Mucosa of gallbladder (tissue), 1 donor: ENCODE measurements at places on chromosomes 2 and 18. TPM values are rescaled to one million over a fixed set of nuclear protein-coding genes. Genes with fewer than 3 reads are reported as not detected.

GRCh38 chr2:1254662-1255343 lies 158.5 kb upstream of the TPO start:
- DNase-seq, result no peak

- DNase-seq, result no peak
Observed at GRCh38 chr2:127377262-127377661, 10.5 kb downstream of the MAP3K2 start.

GRCh38 chr2:105795575-105795934 lies 50.8 kb downstream of the NCK2 start:
- DNase-seq, result no peak

The GRHL1 gene
- 7.2 TPM for total RNA-seq

The SMCHD1 gene
- total RNA-seq, result 38.3 TPM

DNA sequence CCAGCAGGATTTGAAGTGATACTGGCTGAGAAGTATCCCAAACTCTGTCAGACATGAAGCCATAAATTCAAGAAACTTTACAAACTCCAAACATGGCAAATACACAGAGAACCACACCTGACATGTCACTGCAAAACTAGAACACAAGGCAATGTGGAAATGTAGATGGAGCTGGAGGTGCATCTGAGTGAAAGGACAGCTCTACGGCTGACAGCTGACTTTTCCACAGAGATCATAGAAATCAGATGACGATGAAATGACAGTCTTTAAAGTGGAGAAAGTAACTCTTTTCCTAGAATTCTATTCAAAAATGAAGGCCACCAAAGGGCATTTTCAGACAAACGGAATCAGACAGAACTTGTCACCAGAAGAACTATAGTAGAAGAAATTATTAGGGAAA lies 97.5 kb downstream of the LDLRAD4 start:
- no peak for DNase-seq

The HOXD1 gene
- total RNA-seq, result 0.40 TPM

DNA sequence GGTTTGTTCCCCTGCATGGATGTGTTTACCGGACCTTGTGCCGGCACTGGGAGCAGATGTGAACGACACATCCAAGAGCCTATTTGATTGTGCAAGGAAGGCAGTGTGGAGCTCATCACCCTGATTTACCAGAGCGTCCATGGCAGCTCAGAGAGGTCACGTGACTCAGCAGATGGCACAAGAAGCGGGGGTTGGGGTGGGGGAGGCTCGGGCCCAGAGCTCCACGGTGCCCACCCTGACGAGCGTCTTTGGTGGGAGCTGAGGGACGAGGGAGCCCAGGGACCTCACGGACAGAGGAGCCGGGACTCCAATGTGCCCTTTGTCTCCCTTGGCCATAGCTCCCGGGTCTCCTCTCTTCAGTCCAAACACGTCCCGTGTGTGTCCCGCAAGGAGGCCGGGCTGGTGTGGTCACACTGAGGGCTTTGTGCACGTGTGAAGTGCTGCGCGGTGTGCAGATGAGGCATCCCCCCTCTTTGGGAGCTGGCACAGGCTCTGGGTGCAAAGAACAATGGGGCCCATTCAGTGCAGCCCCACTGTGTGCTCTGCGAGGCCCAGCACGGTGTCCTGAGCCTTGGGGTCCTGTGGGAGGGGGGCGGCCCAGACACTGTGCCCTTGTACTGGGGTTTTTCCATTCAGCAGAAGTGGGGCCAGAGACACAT lies 15.5 kb downstream of the KCNIP3 start:
- no peak for DNase-seq

- DNase-seq, result no peak
Observed at GRCh38 chr2:224885291-224885690, 157.0 kb downstream of the DOCK10 start.

DNA sequence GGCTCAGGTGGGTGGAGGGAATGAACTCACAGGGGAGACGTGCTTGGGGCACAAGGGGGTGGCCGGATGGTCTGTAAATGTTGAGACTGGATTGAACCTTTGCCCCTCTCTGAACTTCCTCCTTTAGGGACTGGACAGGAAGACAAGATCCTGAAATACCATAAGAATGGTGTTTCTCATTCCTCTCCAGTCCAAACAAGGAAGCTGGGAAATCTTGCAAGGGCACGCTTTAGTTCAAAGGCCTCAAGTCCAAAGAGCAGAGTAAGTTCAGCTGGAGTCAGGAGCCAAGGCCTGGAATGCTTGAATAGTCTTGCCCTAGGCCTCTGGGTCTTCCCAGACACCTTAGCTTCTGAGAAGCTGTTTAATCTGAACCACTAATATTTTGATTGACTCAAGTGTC lies 52.4 kb upstream of the SIX3 start:
- no peak for DNase-seq

The RNF125 gene
- total RNA-seq, result 6.1 TPM

DNA sequence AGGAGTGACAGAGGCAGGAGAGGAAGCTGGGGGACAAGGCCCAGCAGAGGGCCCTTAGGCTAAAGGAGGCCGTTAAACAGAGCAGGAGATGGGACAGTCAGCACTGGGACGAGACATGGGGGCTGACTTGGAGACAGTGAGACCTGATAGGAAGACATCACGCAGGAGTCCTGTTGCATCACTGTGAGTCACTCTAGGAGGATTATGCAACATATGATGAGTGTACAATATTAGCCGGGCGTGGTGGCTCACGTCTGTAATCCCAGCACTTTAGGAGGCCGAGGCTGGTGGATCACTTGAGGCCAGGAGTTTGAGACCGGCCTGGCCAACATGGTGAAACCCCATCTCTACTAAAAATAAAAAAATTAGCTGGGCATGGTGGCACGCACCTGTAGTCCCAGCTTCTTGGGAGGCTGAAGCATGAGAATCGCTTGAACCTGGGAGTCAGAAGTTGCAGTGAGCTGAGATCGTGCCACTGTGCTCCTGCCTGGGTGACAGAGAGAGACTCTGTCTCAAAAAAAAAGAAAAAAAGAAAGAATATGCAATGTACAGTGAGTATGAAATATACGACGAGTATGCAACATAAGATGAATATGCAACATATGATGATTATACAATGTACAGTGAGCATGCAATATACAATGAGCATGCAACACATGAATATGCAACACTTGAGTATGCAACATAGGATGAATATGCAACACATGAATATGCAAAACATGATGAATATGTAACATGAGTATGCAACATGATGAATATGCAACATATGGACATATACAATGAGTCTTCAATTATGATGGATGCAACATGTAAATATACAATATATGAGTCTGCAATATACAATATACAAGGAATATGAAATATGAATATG lies 83.3 kb upstream of the ID2 start:
- DNase-seq, result peak; percentile 23

The GALNT14 gene
- total RNA-seq, result 7.6 TPM

GRCh38 chr2:16466133-16466820 lies 199.4 kb downstream of the CYRIA start:
- DNase-seq, result no peak

- DNase-seq, result no peak
Observed at GRCh38 chr2:168926621-168927386, 25.7 kb downstream of the G6PC2 start.

DNA sequence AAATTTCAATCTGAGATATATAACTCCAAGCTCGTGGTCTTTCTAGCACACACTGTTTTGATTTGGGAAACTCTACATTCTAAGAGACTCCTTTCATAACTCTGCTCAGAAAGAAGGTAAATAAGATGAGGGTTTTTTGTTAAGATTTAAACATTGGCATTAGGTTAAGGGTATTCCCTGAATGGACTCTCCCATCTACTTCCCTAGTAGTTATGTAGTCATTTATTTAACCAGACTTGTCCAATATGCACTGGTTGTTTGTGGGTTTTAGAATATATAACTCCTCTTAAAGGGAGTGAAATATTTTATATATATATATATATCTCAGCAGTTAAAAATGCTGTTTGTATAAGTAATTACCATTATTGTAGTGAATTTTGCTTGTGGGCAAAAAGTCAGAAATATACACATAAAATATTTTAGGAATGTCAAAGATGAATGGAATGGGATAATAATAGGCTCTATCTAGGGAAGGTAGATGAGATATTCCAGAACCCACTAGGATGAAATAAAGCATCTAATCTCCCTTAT lies 61.5 kb upstream of the WDR75 start:
- no peak for DNase-seq

The FOXI3 gene
- not detected for total RNA-seq
